Posterior vena cava (tissue), 2 donors: ENCODE measurements at places on chromosomes 5 and 9. TPM values are rescaled to one million over a fixed set of nuclear protein-coding genes. Genes with fewer than 3 reads are reported as not detected.

DNA sequence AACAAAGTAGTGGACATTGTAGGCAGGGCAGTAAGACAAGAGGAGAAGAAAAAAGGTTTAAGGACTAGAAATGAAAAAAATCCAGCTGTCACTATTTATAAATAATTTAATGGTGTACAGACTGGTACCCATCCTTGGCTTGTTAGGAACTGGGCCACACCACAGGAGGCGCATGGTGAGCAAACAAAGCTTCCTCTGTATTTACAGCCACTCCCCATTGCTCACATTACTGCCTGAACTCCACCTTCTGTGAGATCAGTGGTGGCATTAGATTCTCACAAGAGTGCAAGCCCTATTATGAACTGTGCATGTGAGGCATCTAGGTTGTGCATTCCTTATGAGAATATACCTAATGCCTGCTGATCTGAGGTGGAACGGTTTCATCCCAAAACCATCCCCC lies 62.6 kb upstream of the DMAC1 start:
- no peak for DNase-seq

DNA sequence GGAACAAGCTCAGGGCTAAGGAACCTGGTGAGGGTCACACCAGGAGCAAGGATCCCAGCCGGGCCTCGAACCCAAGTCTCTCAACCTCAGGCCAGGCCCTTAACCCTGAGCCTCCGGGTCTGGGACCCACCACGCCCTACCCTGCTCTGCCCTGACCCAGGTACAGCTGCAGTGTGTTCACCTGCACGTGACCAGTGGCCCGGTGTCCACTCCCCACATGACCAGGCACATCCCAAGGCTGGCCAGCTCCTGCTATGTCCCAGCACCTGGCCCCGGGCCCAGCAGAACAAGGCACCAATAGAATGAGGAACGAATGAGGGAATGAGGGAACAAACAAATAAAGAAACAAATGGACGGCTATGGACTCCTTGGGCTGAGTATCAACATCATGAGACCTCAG lies 112.0 kb upstream of the SARDH start:
- DNase-seq: no peak

- DNase-seq: no peak
Measured at GRCh38 chr9:89493671-89494070, 4.2 kb downstream of the SEMA4D start.

- DNase-seq: peak; percentile 84
Measured at GRCh38 chr5:77630114-77630680, 8.3 kb downstream of the OTP start.

GRCh38 chr9:35685506-35685905 lies 4.2 kb downstream of the TPM2 start:
- peak; percentile 70 for DNase-seq

- DNase-seq: no peak
Measured at GRCh38 chr5:135396459-135397055, 2.5 kb downstream of the MACROH2A1 start.

GRCh38 chr9:120668399-120668798 lies 45.9 kb downstream of the MEGF9 start:
- no peak for DNase-seq

GRCh38 chr9:116589392-116590354 lies 97.4 kb upstream of the TRIM32 start:
- no peak for DNase-seq

DNA sequence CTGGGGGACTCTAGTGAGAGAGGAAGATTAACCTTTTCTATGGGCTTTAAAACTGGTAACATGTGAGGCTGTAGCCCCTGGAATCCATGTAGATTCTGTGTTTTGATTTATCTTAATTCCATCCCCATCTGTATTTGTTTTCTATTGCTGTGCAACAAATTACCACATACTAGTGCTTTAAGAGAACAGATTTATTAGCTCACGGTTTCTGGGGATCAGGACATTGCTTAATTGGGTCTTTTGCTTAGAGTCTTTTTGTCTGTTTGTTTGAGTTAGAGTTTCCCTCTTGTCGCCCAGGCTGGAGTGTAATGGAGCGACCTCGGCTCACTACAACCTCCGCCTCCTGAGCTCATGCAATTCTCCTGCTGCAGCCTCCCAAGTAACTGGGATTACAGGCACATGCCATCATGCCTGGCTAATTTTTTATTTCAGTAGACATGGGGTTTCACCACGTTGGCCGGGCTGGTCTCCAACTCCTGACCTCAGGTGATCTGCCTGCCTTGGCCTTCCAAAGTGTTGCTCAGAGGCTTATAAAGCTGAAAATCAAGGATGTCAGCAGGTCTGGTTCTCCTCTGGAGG lies 29.9 kb upstream of the GNA14 start:
- DNase-seq: no peak

DNA sequence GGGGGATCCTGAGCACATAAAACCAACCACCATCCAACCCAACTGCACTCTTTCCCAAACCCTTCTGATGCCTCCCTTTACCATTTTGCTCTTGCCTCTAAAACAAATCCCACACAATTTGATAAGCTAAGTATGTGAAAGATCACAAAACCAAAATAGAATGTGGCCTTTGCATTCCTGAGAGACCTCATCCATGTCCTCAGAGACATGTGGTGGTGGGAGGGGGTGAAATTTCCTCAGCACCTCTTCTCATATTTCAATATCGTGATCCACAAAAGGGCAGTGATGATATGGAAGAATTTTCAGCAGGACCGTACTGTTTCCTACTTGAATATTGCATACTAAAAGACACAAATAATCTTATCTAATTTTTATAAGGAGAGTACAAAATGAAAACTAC lies 423.3 kb downstream of the TLE1 start:
- no peak for DNase-seq

DNA sequence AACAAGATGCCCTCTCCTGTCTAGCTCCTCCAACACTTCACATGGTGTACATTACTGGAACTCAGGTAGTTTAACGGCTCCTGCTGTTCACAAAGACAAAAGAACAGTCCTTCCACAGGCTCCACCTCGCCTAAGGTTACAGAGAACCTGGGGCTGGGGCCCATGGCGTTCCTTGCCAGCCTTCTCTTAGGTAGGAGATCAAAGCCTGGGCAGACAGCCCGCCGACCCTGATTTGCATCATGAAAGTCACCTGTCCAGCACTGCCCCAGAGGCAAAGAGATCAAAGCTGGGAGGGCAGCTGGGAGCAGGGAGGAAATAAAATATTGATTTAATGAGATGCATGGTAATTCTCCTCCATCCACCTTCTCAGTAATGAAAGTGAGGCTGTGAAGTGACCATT lies 115.0 kb upstream of the SLIT3 start:
- DNase-seq: no peak

Gene GOLM1
- total RNA-seq: 19.6 TPM

Gene COL27A1
- total RNA-seq: 6.7 TPM
